ENCODE measurements at places on chromosomes 16 and 17.

GRCh38 chr16:9844361-9844760 lies 337.9 kb downstream of the GRIN2A start:
- DNase-seq: no peak

- DNase-seq: no peak
Observed at GRCh38 chr16:69241926-69242325, 55.0 kb downstream of the SNTB2 start.

- DNase-seq: no peak
Observed at GRCh38 chr16:57042157-57043111, 49.9 kb upstream of the CPNE2 start.

- no peak for DNase-seq
Observed at GRCh38 chr17:74938194-74938950, 2.7 kb downstream of the OTOP3 start.

- DNase-seq: no peak
Observed at GRCh38 chr16:51708861-51709260, 557.8 kb upstream of the SALL1 start.

DNA sequence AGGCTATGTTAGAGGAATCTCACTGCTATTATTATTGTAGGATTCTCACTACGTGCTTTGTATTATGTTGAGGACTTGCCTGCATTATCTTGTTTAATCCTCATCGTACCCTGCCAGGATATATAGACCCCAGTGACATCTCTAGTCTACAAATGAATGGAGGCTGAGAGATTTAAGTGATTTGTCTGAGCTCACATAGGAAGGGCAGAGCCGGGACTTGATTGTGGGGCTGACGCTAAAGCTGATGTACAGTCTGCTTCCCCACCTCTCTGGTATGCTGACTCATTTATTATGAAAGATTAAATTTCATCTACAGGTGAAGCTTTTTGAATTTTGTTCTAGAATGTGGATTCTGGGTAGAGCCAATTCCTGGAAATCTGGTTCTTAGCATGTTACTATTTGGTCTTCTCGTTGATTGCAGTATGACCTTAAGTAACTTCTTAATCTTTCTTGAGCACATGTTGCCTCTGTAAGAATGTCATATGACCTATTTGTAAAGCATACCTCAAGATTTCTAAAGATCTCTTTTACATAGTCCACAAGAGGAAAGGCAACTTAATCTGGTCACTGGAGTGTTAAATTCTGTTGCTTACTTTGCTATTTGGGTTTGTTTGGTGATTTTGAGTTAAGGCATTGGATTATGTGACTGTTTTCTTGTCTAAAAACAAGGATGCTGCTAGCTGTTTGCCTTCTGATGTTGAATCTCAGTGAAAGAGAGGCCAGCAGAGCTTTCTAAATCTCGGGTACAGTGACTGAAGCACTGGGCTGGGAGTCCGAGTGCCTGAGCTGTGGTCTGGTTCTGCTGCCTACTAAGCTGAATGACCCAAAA lies 12.4 kb downstream of the METTL9 start:
- DNase-seq: no peak

DNA sequence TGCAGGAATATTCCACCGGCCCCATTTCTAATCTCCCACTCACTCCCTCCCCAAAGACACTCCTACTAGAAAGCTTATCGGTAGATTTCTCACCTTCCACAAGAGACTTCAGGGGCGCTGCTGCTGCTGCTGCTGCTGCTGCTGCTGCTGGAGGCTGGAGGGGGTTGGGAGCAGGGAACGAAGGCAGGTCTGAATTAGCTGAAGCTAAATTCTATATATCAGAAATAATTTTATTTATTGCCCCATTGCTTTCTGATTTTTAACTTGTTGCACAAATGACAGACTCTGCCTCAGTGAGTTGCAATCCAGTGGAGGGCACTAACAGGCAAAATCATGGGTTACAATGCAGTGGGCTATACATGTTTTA lies 25.8 kb upstream of the HLF start:
- DNase-seq: peak; percentile 30

- DNase-seq: no peak
Observed at GRCh38 chr16:56226187-56226586, 34.9 kb downstream of the GNAO1 start.

GRCh38 chr16:60811051-60811608 lies 1225.1 kb downstream of the CDH8 start:
- DNase-seq: no peak
